ENCODE measurements at places on chromosomes 7 and 10. TPM values are rescaled to one million over a fixed set of nuclear protein-coding genes. Genes with fewer than 3 reads are reported as not detected.

- no peak for DNase-seq
Observed at GRCh38 chr7:21429021-21429420, 1.1 kb downstream of the SP4 start.

- DNase-seq, result no peak
Observed at GRCh38 chr10:76647301-76647700, 990.3 kb downstream of the KCNMA1 start.

DNA sequence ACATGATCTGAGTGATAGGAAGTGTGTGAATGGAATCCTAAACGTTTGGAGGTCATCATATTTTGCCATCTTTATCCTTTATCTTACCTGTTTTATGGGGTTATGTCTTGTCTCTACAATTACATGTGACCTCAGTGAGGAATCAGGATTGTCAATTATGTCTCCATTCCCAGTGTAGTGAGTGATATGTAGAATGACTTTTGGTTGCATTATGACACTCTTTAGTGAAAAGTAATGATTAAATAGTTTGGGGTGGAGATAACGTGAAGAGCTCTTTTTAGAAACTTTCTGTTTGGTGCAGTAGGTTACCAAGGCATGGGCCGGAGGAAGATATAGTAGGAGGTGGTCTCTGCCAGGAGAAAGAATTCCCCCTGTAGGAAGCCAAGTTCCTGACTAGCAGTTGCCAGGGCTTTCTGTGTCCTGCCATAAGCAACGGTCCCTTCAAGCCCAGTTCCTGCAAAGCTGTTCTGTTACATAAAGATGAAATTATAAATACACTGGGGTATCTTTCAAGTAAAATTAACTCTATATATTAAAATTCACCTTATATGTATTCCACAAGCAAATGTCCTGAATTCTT lies 228.2 kb downstream of the NSUN6 start:
- DNase-seq, result no peak

GRCh38 chr10:75067272-75067671 lies 44.2 kb upstream of the SAMD8 start:
- DNase-seq, result no peak

- no peak for DNase-seq
Observed at GRCh38 chr10:113751181-113751732, at the start of gene PLEKHS1. Gene PLEKHS1 (plus strand): TSS chr10:113751682. CDS start chr10:113755278, 3,596 bp downstream.

- DNase-seq, result no peak
Observed at GRCh38 chr10:6431861-6432260, 148.2 kb downstream of the PRKCQ start.

- DNase-seq, result no peak
Observed at GRCh38 chr7:2993868-2994267, 49.8 kb downstream of the CARD11 start.

The SPRN gene
- total RNA-seq, result not detected

- DNase-seq, result no peak
Observed at GRCh38 chr7:94452239-94452638, 57.4 kb upstream of the CASD1 start.
